Eye (tissue), 1 donor: ENCODE measurements at places on chromosomes 16 and 17.

DNA sequence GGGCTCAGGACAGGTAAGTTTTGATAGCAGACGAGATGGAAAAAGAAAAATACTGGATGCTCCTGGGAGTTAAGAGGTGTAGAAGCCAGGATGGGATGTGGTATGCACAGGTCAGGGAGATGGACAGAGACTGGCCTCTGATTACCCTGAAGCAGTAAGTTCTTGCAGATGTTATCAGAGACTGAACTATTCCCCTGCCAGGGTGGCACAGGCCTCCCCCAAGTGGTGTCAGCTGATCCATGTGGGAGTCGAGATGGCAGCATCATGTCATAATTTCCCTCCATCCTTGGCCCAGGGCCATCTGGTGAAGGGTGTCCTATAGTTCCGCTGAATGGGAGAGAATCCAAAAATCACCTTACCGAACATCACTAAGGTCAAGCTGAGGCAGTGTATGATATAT lies 14.1 kb upstream of the NKD1 start:
- DNase-seq = no peak

- no peak for DNase-seq
Measured at GRCh38 chr16:52453644-52454043, 93.3 kb downstream of the TOX3 start.

DNA sequence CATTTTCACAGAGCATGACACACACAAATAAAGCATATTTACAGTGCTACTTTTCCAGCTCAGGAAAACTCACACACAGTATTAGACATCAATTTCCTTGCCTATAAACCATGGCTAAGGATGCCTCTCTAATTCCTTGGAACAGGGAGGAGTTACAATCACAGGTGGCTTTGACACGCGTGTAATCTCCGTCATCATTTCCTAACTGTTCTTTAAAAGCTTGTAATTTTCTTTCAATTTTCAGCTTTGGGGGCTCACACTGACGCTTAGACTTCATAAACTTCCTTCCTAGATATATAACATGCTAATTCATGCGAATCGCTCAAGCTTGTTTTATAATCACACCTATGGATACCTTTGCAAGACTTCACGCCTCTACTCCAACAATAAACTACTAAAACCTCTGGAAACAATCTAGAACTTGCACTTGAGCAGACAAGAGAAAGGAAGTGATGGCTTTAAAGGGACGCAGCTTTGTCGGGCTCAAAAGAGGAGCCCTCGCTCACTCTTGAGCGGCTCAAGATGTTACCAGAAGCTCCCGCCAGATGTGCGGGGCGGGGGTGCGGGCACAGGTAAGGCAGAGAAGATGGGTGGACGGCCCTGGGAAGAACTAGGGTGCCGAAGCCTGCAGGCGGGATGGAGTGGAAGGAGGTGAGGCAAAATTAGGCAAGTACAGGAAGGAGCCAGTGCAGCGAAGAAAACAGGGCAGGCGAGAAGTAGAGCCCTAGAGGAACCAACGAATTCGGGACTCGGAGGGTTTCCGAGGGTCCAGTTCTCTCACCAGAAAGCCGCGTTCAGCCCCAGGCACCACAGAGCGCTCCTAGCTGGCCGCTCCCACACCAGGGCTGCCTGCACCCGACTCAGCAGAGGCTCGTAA lies 631 bp downstream of the RETREG3 start:
- peak; percentile 8 for DNase-seq

DNA sequence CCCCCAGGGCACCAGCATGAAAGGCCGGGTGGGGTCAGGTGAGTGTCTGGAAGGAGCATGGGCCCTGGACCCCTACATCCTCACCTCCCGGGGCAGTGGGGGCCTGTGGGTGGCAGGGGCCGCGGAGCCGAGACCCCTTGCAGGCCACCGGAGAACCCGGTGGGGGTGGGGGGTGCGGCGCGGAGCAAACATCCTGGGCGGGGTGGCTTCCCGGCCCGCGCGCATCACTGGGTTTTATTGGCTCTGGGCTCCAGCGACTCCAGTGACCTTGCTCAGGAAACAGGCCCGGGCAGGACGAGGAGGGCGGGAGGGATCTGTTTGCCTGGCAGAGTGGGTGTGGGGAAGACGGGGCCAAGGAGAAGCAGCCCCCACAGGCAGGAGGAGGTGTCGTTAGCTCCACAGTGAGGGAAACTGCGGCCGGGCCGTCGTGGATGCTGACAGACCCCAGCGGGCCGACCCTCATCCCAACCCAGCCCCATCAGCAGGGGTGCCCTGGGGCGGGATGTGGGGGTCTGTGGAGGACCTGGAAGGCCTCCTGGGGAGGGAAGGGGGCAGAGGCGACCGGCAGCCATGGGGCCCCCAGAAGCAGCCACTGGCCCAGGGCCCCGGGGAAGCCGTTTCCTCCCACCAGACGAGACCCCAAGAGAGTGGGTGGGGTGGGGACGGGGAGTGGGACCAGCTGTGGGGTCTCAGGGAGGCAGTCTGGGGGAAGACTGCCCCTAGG lies 10.6 kb downstream of the SSTR5 start:
- no peak for DNase-seq
